MCF 10A (cell line): ENCODE measurements at places on chromosomes 1 and 21. TPM values are rescaled to one million over a fixed set of nuclear protein-coding genes. Genes with fewer than 3 reads are reported as not detected.
A peak's percentile ranks its signal among the peaks of the same experiment; 100 is the strongest.

BEND5 gene
- total RNA-seq, result not detected in 2 replicates

DNA sequence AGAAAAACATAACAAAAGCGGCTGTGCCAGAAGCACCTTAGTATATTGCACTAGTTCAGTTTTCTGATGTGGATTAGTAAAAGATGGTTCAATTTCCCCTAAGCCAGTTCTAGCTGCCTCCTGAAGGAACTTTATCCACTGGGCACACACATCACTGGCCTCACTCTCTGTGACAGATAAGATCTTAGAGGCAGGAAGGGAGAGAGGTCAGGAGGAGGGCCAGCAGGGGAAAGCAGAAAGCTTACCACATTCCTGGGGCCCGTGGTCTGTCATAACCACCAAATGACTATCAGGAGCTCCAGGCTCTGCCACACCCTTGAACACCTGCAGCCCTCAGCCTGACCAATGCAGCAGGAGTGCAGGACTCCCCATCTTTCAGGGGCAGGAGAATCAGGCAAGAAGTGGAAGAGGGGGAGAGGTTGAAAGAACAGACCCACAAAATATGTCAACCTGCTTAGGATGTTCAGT is 37.8 kb downstream of the LRRC71 start:
- no peak overlapping the region for H3K27ac ChIP-seq
- no peak overlapping the region for H3K4me3 ChIP-seq
- peaks cover 82% of the 10 kb centered on the region for H3K36me3 ChIP-seq

DNA sequence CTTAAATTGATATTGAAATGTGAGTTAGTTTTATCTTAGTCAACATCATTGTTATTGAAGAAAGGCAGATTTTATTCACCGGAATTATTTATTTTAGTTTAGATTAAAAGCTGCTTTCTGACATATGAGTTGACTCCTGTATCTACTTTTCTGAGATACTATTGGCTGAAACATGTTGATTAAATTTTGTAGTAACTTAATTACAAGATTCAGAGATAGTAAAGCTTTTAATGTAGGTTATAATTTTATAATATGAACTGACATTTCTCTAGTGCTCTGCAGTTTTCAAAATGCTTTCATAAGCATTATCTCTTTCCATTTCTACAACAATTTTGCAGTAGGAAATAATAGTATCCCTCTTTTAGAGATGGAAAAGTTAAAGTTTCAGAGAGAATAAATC is 616.0 kb downstream of the USP25 start:
- peaks cover 9% of the 10 kb centered on the region for H3K27me3 ChIP-seq
- no peak overlapping the region for H3K27ac ChIP-seq
- H3K4me1 ChIP-seq, result no peaks in the 10 kb centered on the region
- H3K4me3 ChIP-seq, result no peak overlapping the region
- H3K36me3 ChIP-seq, result no peaks in the 10 kb centered on the region

- no peaks in the 10 kb centered on the region for H3K27me3 ChIP-seq
- H3K27ac ChIP-seq, result peak overlapping the region; percentile 52
- H3K4me1 ChIP-seq, result peaks cover 52% of the 10 kb centered on the region
- DNase-seq, result no peak
- H3K4me3 ChIP-seq, result no peak overlapping the region
Observed at GRCh38 chr1:241630005-241630404, 10.2 kb downstream of the CHML start.

GUCA2B gene
- not detected in 2 replicates for total RNA-seq

DNA sequence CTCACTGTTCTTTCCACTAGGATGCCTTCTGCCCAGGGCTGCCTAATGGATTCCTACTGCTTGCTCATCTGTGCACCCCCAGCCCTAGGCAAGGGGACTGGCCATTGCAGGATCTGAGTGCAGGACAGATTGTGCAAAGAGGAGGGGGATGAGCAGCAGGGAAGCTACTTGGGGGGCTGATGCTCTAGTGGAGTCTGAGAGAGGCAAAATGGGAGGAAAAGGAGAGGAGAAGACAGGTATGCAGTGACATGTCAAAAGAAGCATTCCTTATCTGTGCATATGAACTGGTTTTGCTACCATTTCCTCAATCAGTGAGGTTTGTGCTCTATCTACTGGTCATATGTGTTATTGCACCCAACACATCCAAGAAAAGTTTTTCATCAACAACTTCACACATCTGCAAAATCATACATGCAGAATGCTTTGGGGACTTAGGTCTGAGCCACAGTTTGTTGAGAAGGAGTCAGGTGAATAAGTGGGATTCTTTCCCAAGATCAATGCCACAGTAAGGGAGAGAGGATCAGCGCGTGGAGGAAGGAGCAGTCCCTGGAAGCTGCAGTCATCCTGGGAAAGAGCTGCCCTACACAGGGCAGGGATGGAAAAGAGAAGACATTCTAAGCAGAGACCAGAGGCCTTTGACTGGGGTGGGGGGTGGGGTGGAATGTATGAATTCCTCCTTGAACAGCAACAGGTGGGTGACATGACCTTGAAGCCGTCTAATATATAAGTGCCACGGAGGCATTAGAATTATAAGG is 14.4 kb downstream of the SLC5A9 start:
- peak; percentile 43 for DNase-seq
- H3K27ac ChIP-seq, result no peak overlapping the region
- H3K4me1 ChIP-seq, result no peaks in the 10 kb centered on the region
- H3K4me3 ChIP-seq, result no peak overlapping the region

CHI3L1 gene
- total RNA-seq, result 0.75 and 0.88 TPM in 2 replicates

KIF1B gene
- 34.2 and 35.9 TPM in 2 replicates for total RNA-seq

PLCH2 gene
- total RNA-seq, result 92.6 and 123 TPM in 2 replicates

SMIM34 gene
- not detected in 2 replicates for total RNA-seq
